ENCODE measurements at places on chromosomes 12 and 14.

DNA sequence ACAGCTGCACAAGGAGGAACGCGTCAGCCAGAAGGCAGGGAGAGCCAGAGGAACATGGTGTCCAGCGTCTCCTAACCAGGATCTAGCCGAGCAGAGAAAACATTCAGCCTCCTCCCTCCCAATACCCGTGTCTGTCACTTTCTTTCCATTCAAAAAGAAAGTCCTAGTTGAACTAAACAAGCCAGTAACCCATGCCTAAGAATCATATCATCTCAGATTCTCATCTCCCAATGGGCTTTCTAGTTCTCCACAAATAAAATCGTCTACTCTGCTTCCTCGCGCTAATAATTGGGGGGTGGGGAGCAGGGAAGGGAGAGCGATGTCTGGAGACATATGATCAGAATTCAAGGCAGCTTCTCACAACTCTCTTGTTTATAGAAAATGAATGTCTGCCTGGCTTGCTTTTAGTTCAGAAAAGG, 7.4 kb downstream of the NKX2-1 start:
- DNase-seq: no peak

DNA sequence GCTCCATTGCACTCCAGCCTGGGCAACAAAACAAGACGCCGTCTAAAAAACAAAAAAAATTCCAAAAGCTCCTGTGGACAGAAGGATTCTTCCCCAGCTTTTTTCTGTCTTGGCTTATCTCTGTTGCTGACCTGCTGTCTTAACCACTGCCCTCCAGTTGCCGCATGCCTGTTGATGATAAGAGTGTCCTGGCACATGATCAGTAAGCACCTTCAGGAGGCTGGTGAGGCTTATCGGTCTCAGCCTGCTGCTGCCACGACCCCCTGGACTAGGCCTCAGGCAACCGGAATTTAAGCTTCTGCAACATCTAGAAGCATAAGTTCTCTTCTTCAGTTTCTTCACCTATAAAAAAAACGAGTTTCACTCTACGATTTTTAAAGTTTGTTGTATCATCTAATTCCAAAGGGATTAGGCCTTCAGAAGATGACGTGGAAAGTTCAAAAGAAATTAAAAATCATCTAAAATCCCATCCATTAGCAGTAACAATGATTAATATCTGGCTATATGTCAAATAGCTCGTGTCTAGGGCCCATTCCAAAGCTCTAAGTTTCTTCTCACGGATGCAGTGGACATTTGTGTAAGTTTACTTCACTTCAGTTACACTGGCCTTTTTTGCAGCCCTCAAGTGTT, 46.4 kb downstream of the RESF1 start:
- no peak for DNase-seq

GRCh38 chr14:73770977-73771847, 57.0 kb upstream of the PNMA1 start:
- DNase-seq: no peak

- DNase-seq: no peak
Observed at GRCh38 chr14:86311151-86311550, 781.2 kb downstream of the FLRT2 start.

- DNase-seq: no peak
Observed at GRCh38 chr14:101781240-101782061, 19.9 kb downstream of the PPP2R5C start.

- no peak for DNase-seq
Observed at GRCh38 chr14:91674911-91675310, 57.0 kb downstream of the CATSPERB start.

GRCh38 chr14:93044121-93044520, 71.6 kb downstream of the ITPK1 start:
- no peak for DNase-seq

DNA sequence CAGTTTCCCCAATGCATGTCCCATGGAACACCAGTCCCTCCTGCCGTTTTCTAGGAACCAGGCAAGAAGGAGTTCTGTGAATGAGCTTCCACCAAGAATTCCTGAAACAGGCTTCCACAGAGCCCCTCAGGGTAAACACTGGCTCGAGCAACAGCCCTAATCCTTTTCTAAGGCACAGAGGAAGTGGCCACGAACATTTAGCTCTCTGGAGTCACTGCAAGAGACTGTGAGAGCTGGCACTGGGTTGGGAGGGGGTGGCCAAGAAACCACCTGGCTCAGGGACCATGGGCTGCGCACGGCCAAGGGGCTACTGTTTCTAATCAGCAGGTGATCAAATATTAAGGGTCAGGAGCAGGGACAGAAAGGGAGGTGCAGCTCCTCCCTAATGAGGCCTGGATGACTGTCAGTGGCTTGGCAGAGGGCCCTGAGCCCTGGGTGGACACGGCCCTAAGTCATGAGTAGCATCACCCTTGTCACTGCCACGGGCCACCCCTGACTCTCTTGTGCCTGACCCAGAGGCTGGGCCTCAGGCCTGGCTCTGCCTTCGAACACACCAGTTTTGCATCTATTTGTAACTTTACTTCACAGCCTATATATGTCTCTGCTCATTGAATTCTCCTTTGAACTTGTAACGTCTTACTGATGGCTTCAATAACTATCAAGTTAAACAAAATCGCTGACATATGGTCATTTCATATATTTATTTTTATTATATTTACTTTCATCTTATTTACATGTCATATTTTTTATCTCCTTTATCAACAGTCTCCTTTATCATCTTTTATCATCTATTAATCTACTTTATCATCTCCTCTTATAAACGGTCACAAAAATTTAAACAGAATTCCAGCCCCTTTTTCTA, 154.0 kb downstream of the DICER1 start:
- no peak for DNase-seq

All from effector CD4-positive, alpha-beta T cell (primary cell).